Foreskin keratinocyte (primary cell): ENCODE measurements at places on chromosomes 12 and 14. TPM values are rescaled to one million over a fixed set of nuclear protein-coding genes. Genes with fewer than 3 reads are reported as not detected.
A peak's percentile ranks its signal among the peaks of the same experiment; 100 is the strongest.

GRCh38 chr12:60832290-60832689 is 1236.5 kb downstream of the SLC16A7 start:
- no peak for DNase-seq

The FIGNL2 gene
- 0.03 TPM in 1 of 2 replicates, not detected in the other for total RNA-seq

GRCh38 chr14:31025367-31026076 is at the start of gene AP4S1:
AP4S1 (plus strand) TSS chr14:31025649; CDS start chr14:31066197, 40,548 bp downstream.
- DNase-seq: no peak

The CARMIL3 gene
- 0.07 TPM in 2 replicates for total RNA-seq

The KRT79 gene
- total RNA-seq: not detected in 2 replicates

DNA sequence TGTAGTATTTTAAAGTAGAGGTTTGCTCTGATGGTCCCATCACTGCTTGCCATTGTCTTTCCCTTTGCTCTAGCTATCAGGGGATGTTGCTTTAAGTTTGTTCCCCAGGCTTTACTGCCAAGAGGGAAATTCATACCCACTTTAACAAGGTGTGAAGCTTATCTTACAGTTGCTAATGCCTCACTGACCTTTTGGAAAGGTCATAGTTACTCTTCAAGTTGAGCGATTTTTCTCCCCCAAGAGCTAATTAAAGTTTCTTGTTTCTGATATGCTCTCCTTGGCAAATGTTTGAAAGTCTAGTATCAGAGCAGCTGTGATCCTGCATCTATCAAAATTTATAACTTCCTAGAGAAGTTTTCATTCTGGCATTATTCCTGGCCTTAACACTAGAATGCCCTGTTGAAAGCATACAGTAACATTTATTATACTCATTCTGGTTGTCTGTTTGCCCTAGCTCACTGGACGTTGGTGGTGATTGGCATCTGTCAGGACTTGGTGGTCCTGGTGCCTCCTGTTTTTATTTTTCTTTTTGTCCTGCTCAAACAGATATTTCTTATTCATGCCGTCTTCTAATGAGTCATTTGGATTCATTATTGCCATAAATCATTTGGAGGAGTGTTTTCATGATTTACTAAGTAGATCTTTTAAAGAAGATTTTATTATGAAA is 8.1 kb downstream of the ATP2A2 start:
- DNase-seq: no peak

The KRT86 gene
- total RNA-seq: 0.04 TPM in 1 of 2 replicates, not detected in the other

The ACOT6 gene
- total RNA-seq: not detected in 2 replicates

DNA sequence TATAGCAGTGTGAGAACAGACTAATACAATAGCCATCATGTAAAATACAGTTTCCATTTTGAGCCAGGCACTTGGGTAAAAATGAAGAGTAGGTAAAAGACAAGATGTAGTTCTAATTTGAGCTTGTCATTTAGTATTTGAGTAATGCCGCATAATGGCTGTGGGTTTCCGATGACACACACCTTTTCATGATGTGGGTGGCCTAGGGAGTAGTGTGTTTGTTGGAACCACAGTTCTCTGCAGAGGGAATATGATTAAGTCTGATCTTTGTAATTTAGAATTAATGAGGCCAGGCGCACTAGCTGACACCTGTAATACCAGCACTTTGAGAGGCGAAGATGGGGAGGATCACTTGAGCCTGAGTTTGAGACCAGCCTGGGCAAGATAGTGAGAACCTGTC is 61.8 kb downstream of the RCOR1 start:
- DNase-seq: peak; percentile 62

DNA sequence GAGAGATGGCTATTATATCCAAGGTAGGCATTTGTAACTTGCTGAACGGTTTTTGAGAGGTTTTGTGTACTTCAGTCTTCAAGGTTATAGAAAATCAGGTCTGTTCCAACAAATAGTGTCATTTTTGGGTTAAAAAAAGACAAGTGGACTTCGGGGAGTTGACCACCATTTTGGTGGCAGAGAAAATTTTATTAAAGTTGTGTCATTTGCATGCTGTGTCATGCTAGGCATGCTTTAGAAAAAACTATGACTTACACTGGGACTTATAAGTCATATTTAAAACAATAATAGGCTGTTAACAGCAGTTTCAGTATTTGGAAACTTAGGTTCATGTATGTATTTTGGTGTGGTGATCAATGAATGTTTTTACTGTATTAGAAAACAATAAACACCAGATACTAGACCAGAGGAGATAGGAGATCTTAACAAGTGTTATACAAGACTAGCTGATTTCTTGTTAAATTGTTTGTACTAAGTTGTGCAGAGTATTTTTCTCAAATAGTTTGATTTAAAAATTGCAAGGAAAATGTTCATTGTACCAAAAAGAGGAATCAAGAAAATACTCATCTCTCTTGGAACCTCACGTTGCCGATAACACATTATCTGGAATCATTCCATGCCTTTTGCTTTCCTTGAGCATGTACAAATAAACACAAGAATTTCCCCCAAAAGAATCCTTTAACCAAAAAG is 1.4 kb downstream of the RAN start:
- no peak for DNase-seq

- DNase-seq: peak; percentile 93
These were observed 133.4 kb downstream of the KICS2 start for GRCh38 chr12:64088431-64089349.

DNA sequence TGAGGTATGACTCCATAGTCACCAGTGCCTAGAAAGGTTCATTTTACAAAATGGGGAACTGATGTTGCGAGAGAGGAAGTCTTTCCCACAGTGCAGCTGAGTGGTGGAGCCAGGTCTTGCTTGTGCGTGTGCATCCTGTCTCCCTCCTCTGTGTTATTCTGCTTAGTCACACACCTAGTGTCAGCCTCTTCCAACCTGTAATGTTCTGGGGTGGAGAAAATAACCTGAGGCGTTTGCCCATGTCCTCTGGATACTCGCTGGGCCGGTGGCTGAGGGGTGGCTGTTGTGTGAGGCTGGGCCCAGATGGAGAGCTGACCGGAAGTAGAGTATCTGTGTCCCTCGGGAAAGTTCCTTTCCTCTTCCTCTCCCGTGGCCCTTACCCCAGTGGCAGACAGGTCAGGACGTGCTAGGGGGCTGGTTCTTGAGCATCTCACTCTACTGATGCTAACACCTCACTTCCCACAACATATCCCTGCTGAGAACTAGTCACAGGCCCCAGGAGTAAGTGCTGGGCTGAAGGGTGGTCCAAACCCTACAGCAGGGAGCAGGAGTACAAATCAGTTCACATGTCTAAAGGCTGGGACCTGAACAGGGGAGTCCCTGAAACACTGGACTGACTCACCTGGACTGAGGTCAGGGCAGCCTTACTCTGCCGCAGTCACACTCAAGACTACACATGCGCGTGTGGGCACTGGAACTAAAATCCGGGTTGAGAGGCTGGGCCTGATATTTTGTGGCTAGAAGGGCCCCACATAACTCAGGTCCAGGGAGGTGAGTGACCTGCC is 7.0 kb downstream of the MLF2 start:
- peak; percentile 73 for DNase-seq

- DNase-seq: no peak
These were observed 14.5 kb upstream of the TFCP2 start for GRCh38 chr12:51187370-51187987.

The SYNE2 gene
- 20.8 and 22.5 TPM in 2 replicates for total RNA-seq

DNA sequence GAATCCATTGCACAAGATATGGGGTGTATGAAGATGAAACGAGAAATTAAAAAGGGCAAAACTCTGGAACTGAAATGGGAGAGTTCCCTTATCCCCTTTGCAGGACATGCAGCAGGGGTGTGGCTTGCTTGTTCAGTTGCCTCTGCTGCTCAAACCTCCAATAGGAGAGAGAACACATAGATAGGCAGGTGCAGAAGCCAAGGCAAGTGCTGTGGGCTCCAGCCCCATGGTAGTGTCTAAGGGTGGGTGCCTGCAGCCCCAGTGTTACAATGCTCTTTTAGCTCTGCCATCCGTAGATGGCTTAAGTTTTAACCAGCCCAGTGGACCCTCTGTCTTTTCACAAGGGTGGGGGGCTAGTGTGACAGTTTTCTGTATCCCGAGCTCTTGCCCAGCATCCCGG is 69.7 kb downstream of the CMAS start:
- DNase-seq: no peak

- no peak for DNase-seq
These were observed 446.4 kb downstream of the EGLN3 start for GRCh38 chr14:33504246-33505099.

DNA sequence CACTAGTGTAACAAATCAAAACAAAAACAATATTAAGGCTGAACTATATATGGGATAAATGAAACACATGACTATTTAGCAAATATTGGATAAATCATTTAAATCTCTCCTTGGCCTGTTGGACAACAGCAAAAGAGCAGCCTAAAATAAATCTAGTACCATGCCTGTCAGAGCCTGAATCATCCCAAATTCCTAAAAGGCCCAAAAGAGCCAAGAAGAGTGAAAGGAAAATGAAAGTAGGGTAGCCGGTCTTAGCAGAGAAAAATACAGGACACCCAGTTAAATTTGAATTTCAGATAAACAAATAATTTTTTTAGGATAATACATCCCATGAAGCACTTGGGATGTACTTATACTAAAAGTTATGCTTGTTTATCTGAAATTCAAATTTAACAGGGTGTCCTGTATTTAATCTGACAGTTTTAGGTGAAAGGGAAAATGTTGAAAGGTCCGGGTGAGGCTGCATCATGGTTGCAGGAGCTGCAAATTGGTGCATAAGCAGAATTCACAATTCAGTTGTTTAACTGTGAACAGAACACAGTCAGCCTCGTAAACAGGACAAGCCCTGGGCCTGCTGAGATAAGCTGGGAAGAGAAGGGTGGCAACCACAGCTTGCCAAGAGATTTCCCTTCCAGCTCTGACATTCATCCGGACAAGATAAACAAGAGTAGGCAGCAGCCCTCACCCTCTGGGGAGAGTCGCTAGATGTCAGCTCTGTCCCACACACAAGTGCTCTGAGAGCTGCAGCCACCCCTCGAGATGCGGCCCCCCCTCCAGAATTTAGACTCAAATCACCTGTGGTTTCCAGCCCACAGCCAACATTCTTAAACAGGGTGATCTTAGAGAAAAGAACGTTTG is 30.3 kb downstream of the DMAC2L start:
- no peak for DNase-seq

The MED6 gene
- total RNA-seq: 28.7 and 29.0 TPM in 2 replicates

DNA sequence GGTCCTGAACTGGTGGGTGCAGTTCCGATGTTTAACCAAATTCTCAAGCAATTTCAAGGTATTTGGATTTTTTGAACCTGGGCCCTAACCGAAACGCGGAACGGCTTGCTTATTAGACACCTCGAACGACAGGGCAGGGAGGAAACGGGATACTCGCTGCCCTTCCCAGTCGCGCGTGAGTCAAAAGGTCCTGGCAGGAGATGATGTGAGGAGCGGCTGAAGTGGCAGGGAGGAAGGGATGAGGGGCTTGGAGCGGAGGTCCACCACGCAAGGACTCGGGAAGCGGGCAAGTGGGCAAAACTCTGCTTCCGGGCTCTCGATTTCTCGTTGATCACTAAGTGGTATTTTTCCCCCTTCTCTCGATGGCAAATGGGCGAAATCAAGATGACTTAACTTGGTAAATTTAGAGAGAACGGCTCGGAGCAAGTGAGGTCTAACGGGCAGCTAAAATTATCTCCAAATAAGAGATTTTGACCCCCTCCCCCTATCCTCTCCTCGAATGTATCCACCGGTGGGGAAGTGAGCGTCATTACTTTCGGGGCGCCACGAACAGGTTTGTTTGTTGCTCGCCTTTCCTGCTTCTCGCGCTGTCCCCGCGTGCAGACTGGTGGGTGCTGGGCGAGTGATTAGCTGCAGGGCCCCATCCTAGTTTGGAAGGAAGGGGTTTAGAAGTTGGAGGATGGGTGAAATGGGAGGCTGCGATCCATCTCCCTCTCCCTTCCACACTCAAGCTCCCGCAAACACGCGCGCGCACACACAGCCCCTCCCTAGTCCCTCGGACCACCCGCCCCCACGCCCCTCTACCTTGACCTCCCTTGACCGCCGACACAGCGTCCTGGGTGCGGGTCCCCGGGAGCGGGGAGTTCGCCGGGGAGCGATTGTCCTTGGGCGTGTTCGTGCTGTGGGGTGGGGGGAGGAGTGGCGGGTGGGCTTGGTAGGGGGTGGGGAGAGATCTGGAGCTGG is 986 bp upstream of the NTF3 start:
- DNase-seq: no peak

GRCh38 chr12:32051511-32052211 is 55.0 kb upstream of the BICD1 start:
- peak; percentile 96 for DNase-seq

DNA sequence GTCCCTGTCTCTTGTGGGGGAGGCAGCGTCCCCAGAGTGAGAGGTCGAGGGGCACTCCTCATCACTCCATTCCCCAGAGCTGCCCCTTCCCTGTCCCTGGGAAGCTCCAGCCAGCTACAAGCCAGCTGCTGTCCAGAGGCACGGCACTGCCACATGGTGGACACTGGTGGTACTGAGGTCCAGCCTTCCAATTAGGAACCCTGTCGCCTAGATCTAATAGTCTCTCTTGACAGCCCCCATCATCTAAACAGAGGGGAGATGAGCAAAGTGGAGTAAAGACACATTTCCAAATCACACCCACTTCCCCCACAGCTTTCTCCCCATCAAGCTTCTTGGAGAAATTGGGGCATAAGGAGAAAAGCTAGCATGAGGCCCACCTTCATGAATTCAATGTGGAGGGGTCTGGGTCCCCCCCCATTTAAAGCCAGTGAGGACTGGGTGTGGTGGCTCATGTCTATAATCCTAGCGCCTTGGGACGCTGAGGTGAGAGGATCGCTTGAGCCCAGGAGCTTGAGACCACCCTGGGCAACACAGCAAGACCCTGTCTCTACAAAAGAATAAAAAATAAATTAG is 2.1 kb upstream of the INHBE start:
- peak; percentile 32 for DNase-seq

The KLRD1 gene
- total RNA-seq: not detected in 2 replicates

- peak; percentile 78 for DNase-seq
These were observed 644 bp upstream of the SRGAP1 start for GRCh38 chr12:63843721-63844390.

The LBHD2 gene
- total RNA-seq: not detected in 2 replicates

GRCh38 chr14:102285106-102285505 is 19.9 kb downstream of the MOK start:
- no peak for DNase-seq

DNA sequence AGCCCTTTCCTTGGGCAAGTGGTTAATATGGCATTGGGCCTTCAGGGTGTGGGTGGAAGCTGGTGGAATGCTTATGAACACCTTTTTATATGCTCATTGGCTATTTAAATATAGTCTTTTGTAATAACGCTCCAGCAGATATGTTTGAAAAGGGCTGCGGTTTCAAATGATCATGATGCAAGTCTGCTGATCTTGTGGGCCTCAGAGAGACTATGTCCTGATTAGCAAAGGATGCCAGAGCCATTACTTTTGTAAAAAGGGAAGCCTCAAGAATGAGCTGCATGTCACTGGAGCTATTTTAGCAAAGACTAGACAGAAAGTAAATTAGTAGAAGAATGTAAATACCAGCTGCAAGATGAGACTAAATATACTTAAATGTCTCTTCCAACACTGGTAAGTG is 200.5 kb downstream of the GXYLT1 start:
- no peak for DNase-seq
